K562 (cell line): ENCODE measurements at places on chromosomes 4 and X. TPM values are rescaled to one million over a fixed set of nuclear protein-coding genes. Genes with fewer than 3 reads are reported as not detected.

Gene SPOCK3
- total RNA-seq = not detected in 2 replicates

DNA sequence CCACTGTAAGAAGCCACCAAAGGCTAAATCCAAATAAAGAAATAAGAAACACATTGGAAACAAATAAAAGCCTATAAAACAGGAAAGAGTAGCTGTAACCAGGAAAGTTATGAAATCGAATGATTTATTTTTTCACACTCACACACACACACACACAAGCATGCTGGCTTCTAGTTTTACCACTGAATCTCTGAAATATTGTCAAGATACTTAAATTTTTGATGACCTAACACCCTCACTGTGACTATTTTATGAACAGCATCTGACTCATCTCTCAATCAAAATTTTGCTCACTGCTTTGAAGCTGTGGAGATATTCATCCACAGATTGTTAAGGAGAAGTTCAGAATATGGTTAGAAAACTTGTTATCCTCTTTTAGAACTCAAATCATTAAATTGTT, 13.9 kb upstream of the GABRB1 start:
- H3K27ac ChIP-seq = no peak overlapping the region
- no peaks in the 10 kb centered on the region for H3K27me3 ChIP-seq
- H3K36me3 ChIP-seq = no peaks in the 10 kb centered on the region
- no peaks in the 10 kb centered on the region for H3K4me1 ChIP-seq

Gene POLN
- 0.45 and 0.58 TPM in 2 replicates for total RNA-seq

DNA sequence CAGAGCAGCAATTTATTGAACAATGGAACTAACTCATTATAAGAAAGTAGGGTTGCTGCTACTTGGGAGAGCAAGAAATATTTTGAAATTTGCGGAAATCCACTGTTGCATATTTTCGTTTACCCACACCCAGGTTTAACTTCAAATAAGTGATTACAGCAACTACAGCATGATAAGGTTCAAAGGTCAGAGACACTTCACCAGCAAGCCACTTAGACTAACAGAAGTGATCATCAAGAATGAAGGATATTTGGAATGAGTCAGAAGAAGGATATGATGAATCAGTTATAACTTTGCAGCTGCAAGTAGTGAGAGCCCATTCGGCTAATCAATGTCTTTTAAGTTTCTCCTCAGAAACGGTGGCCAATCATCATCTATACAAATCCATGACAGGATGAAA, 199.3 kb downstream of the TMA16 start:
- H3K4me1 ChIP-seq = no peaks in the 10 kb centered on the region
- H3K27ac ChIP-seq = no peak overlapping the region
- H3K27me3 ChIP-seq = no peaks in the 10 kb centered on the region

DNA sequence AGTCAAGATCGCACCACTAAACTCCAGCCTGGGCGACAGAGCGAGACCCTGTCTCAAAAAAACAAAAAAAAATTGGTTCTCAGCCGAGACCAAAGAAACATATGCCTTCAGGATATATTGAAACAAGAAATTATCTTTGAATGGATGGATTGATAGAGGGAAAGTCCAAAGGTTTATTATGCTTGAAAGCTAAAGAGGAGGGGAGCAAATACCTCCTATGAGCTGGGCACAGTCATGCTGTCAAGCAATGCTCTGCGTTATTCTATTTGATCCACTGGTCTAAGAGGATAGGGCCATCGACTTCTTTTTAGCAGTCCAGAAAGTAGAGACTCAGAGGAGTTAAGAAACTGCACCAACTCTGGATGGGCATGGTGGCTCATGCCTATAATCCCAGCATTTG, 85.9 kb upstream of the SLC34A2 start:
- H3K4me3 ChIP-seq = no peak overlapping the region
- no peak overlapping the region for H3K27ac ChIP-seq
- peaks cover 35% of the 10 kb centered on the region for H3K27me3 ChIP-seq
- H3K36me3 ChIP-seq = no peaks in the 10 kb centered on the region
- no peaks in the 10 kb centered on the region for H3K4me1 ChIP-seq

DNA sequence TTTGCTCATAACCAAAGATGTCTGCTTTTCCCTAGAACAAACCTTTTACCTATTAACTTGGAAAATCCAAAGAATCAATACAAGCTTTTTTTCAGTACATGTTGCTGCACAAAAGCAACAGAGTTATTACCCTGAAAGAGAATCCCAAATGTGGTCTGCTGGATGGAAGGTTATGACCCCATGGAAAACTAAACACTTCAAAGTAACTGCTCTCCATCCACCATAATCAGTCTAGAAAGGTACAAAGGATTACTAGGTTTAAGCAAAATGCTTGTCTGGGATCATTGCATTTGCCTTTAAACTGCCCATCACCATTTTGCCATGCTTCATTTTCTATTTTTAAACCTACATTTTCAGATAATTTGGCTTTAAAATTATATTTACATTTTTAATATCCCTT, 11.7 kb downstream of the MMRN1 start:
- DNase-seq = no peak
- H3K27ac ChIP-seq = no peak overlapping the region
- H3K4me1 ChIP-seq = no peaks in the 10 kb centered on the region
- H3K4me3 ChIP-seq = no peak overlapping the region
- H3K27me3 ChIP-seq = no peaks in the 10 kb centered on the region
- H3K36me3 ChIP-seq = no peaks in the 10 kb centered on the region

- no peak for DNase-seq
- H3K4me3 ChIP-seq = no peak overlapping the region
- no peaks in the 10 kb centered on the region for H3K27me3 ChIP-seq
- no peaks in the 10 kb centered on the region for H3K4me1 ChIP-seq
- no peaks in the 10 kb centered on the region for H3K36me3 ChIP-seq
- no peak overlapping the region for H3K27ac ChIP-seq
Observed at GRCh38 chrX:87045352-87045751, 472.2 kb upstream of the KLHL4 start.

Gene MGST2
- total RNA-seq = 55.0 and 61.0 TPM in 2 replicates
